Effector memory CD8-positive, alpha-beta T cell (primary cell): ENCODE measurements at places on chromosomes 7 and 10.

DNA sequence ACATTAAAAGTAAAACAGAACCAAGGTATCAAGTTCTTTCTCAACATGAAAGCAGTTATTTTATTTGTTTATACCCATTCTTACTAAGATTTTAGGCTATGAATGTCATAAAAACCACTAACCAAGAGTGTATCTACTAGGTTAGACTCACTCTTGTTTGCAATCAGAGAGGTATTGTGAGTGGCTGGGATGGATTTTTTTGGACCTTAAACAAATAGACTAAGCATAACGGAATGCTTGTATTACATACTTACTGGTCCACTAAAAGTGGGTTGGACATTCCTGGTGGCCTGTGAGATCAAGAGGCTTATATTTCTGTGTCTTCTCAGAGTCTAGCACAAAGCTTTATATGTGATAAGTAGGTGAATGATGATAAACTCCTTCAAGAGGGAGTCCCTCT lies 32.6 kb upstream of the CBLL1 start:
- H3K27me3 ChIP-seq = peaks cover 13% of the 10 kb centered on the region
- no peaks in the 10 kb centered on the region for H3K4me1 ChIP-seq
- no peaks in the 10 kb centered on the region for H3K36me3 ChIP-seq
- H3K27ac ChIP-seq = no peak overlapping the region
- H3K4me3 ChIP-seq = no peak overlapping the region

DNA sequence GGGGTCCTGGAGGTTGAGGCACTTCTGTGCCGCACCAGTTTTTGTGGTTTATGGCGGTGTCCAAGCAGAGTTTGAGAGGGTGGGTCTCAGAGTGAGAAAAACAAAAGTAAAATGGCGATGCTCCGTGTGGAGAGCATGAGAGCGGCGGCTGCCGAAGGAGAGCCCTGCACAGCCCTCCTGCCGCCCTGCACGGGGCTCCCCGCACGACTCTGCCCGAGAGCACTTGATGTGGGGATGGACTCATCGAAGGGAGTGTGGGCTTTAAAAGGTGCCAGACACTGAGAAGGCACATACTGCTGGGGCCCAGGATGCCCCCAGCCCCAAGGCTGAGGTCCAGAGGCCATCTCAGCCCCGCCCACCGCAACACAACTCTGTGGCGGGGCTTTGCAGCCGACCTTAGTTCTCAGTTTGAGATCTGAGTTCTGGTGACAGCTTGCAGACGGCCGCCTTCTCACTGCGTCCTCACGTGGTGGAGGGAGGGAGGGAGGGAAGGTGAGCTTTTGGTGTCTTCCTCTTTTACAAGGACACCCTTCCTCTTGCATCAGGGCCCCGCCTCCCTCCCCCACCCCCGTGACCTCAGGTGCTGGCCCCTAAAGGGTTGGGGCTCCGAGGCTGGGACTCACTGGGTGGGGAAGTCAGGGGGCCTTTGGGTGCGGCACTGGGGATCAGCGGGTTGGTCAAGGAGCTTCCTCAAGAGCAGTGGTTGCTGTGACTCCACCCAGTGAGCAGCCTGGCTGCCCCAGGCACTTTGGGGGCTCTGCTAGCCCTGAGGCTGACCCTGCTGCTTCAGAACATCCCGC lies 69.1 kb downstream of the NKX6-2 start:
- no peaks in the 10 kb centered on the region for H3K4me1 ChIP-seq
- no peak for DNase-seq
- no peaks in the 10 kb centered on the region for H3K27me3 ChIP-seq
- H3K27ac ChIP-seq = no peak overlapping the region
- H3K36me3 ChIP-seq = peaks cover 5% of the 10 kb centered on the region

GRCh38 chr7:2824026-2824677 lies 20.0 kb downstream of the GNA12 start:
- H3K27ac ChIP-seq = no peak overlapping the region
- DNase-seq = no peak
- no peaks in the 10 kb centered on the region for H3K27me3 ChIP-seq
- H3K36me3 ChIP-seq = no peaks in the 10 kb centered on the region
- H3K4me3 ChIP-seq = no peak overlapping the region

GRCh38 chr10:90912174-90912573 lies 8.7 kb downstream of the ANKRD1 start:
- H3K4me3 ChIP-seq = no peak overlapping the region
- DNase-seq = no peak
- H3K4me1 ChIP-seq = peaks cover 5% of the 10 kb centered on the region
- peaks cover 13% of the 10 kb centered on the region for H3K27me3 ChIP-seq
- H3K36me3 ChIP-seq = no peaks in the 10 kb centered on the region
